Heart left ventricle (tissue), 16 donors: ENCODE measurements at places on chromosomes 4 and X. TPM values are rescaled to one million over a fixed set of nuclear protein-coding genes. Genes with fewer than 3 reads are reported as not detected.

Gene TRIM75
- polyA plus RNA-seq = not detected

Gene TMPRSS11E
- not detected for polyA plus RNA-seq

Gene OCIAD1
- polyA plus RNA-seq = 132 TPM

Gene EMD
- polyA plus RNA-seq = 71.9 TPM

Gene TMEM156
- not detected for polyA plus RNA-seq

Gene PCDH18
- polyA plus RNA-seq = 3.3 TPM

Gene ENAM
- polyA plus RNA-seq = 1.3 TPM

GRCh38 chr4:112704991-112705845, 68.3 kb downstream of the LARP7 start:
- DNase-seq = peak; percentile 52

GRCh38 chrX:54271664-54272063, 86.2 kb downstream of the WNK3 start:
- no peak for DNase-seq

DNA sequence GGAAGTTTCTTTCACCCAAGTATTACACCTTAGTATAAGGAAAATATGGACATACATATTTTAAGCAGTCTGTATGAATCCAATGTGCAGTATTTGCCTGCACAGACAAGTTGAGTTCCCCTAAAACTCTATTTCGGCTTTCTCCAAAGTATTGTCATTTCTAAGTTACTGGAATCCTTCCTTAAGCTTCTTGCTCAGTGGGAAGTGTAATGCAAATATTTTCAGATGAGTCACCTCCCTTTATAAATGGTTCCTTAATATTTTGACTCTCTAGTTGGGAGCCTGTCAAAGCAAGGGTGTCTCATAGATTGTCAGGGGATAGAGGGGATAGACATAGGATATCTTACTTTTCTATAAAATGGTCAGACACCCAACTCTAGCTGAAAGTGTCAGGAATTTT, 178.6 kb downstream of the NAA11 start:
- DNase-seq = no peak

DNA sequence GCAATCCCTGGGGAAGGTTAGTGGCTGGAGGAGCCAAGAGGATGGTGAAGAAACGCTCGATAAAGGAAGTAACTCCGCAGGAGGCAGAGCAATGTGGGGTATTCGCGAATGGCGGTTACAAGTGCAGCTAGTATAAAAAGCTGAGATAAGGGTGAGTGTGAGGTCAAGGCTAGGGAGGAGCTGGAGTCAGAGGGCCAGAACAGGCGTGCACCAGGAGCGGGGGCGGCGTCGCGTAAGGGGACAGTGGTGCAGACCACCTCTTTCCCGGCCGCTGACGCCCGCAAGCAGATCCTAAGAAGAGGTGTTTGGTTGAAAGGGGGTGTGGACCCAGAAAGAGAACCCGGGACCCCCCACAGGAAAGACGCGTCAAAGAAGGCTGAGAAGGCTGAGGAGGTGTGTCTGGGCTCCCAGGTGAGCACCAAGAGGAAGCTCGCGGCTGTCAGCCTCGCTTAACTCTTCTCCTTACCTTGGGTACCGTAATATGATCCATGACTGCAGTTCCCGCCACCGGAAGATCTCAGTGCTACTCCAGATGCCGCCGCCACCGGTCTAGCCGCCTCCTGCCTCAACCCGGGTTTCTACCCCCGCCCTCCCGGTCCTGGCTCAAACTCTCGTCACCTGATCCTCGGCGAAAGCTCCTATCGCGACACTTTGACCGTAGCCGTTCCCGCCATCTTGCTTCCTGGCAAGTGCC, at the start of gene MTMR8:
MTMR8 (minus strand) TSS at position 579 of the 694 bp plus-strand sequence; CDS start at position 490, 89 bp downstream.
- peak; percentile 75 for DNase-seq

GRCh38 chr4:48854395-48854683, 23.5 kb downstream of the OCIAD1 start:
- DNase-seq = no peak

GRCh38 chr4:140884431-140885058, 128.4 kb upstream of the TBC1D9 start:
- peak; percentile 39 for DNase-seq

DNA sequence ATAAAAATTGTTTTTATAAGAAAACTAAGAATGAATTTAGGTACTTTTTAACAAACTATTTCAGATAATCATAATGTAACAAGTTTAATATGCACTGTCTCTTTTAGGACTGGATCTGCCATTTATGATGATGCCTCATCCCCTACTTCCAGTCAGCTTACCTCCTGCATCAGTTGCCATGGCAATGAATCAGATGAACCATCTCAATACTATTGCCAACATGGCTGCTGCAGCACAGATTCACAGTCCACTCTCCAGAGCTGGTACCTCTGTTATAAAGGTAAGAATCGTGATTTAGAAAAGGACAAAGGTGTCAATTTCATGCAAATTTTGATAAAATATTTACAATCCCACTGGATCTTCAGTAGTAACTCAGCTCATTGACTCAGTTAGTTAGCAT, 566.2 kb downstream of the DACH2 start:
- DNase-seq = no peak

GRCh38 chrX:24241822-24242648, 71.8 kb downstream of the SUPT20HL2 start:
- DNase-seq = peak; percentile 38

- peak; percentile 54 for DNase-seq
These were observed at the start of gene PHKA2 for GRCh38 chrX:18983666-18984380. Gene PHKA2, minus strand, starts transcription at chrX:18984114. Its CDS starts 182 bp downstream, at chrX:18983932.

GRCh38 chrX:81868979-81869378, 667.1 kb downstream of the SH3BGRL start:
- no peak for DNase-seq

DNA sequence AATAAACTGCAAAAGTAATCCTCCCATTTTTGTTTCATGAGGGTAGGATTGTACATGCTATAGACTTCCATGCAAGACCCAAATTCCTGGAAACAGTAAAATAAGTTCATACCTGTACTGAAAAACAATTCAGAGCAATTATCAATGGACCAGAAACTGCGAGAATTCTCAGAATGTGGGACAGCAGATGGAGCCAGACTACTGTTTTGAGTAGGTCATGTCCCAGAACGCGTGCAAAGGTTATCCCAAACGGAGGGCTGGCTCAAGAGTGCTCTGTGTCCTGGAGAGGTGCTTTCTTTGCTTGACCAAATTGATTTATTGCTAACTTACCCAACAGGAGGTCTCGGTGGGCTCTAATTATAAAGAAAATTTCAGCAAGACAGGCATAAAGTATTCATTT, 1.7 kb upstream of the MAGEH1 start:
- no peak for DNase-seq

GRCh38 chr4:122718281-122718680, 14.2 kb upstream of the BBS12 start:
- no peak for DNase-seq

DNA sequence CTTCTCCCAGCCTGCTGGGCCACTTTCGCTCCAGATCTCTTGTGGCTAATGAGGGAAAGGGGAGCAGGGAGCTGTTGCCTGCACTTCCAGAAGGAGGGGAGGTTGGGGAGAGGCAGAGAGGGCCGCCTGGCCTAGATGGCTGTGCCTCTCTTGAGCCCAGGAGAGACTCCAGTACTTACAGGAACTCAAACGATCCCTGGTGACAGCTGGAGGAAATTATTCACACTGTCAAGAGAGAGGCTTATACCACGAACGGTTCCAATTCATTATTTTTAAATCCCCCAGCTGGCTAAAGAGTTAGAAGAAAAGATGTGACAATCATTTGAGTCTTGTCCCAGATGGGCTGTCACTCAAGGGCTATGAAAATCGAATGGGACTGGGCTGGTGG, 96.1 kb downstream of the PHKA2 start:
- DNase-seq = no peak

DNA sequence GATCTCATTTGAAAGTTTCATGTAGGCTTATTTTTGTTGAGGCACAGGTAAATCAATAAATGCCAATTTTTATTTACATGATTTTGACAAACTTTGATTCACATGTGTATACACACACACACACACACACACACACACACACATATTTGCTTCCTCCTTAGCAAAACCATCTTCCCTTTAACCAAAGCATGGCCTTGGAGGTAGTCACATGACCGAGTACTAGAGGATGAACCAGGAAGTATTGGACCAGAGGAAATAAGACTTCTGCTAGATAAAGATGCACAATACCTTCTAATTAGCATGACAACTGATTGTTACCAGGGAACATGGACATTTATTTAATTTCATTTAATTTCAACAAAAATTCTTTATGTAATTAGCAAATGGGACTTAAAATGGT, 23.4 kb upstream of the CFAP299 start:
- no peak for DNase-seq

- DNase-seq = no peak
These were observed 567.4 kb downstream of the INPP4B start for GRCh38 chr4:142278663-142279062.

DNA sequence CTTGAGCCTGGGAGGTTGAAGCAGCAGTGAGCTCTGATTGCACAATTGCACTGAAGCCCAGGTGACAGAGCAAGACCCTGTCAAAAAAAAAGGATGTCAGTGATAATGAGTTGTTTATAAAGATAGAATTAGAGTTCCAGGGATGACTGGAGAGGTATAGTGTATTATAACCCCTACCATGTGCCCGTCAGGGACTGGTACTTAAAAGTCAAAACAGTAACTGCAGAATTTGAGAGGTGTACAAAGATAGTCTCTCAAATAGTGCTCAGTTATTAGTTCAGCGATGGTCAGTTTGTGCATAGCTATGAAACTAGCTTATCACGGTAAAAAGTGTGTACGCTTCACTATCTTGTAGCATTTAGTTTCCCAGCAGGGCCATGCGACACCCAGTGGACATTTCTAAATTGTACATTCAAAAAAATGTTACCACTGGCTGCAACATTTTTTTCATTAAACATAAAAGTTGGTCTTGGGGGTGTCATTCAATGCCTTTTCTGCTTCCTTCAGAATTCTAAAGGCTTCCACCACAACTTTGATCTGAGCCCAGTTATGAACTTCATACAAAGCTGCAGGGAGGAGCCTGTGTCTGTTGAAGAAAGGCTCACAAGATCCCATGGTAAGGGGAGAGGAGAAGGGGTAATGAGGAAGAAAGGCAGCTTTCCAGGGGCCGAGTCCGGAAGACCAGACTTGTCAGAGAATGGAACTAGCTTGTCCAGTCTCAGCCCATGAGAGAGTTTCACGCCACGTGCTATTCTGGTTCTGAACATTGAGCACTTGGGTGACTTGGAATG, 9.2 kb upstream of the GYG2 start:
- DNase-seq = no peak

DNA sequence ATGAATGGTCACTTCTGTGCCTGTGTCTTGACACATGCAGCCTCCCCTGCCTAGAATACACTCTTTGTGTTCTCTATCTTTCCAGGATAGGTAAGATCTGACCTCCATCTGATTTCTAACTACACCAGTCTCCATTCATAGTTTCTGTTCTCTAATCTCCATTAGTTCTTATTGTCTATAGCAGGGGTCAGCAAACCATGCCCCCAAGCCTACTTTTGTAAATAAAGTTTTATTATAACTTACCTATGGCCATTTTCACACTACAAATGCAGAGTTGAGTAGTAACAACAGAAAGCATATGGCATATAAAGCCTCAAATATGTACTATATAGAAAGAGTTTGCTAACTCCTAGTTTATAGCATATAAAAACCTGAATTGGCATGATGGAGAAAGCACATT, 37.6 kb upstream of the H2AZ1 start:
- DNase-seq = no peak

DNA sequence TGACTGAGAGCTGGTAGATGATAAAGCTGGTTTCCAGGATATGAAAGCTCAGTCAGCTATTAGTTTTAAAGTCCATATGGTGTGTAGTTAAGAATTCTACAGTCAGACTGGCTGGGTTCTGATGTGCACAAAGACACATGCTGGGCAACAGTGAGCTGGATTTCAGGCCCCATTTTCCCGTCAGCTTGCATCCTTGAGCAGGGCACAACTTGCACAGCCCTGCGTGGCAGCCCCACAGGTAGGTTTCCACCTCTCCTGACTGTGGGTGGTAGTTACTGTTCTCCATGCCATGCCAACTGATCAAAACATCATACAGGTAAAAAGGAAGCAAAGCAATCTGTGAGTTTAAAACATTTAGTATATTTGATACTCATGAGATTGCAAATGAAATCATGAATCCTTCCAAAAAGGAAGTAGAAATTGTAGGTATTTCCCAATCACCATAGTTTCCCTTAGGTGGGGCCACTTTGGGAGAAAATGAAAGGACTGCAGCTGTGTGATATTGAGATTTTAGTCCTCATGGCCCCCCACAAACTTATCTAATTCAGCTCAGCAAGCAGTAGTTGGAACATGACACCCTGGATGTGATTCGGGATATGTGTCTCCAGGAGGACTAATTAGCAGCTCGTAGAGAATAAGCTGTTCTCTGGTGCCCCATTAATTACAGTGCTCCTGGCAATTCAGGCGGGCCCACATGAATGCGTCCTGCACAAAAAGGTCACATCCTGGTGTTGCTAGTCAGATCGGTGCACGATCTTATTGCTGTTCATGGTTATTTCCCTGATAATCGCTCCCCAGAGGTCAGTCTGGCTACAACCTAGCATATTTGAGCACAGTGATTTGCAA, 42.4 kb upstream of the NOCT start:
- no peak for DNase-seq

DNA sequence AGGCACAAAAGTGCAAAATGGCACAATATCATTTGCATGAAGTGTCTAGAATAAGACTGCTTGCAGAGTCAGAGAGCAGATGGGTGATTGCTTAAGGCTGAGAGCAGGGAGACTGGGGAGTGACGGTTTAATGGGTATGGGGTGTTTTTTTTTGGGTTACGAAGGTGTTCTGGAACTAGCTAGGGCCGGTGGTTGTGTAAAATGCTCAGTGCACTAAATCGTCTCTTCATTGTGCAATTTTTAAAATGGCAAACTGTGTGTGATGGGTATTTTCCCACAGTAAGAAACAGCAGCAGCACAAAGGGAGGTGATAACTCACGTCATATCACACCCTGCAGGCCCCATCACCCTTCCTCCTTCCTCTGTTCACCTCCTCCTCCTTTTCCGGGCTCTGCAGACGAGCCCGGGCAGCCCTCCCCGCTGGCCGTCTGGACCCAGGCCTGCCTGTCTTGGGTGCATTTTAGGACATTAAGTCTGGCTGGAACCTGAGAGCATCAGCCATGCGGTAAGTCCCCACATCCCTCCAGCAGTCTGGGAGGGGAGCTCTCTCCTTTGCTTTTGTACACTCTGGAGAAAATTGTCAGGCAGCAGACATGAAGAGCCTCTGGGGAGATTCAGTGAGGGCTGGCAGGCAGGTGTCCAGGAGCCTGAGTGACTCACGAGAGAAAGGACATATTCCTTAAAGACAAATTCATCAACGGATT, 42.7 kb downstream of the ASMT start:
- DNase-seq = no peak

GRCh38 chrX:69033936-69034335, 131.3 kb downstream of the PJA1 start:
- no peak for DNase-seq
